ENCODE measurements at places on chromosomes 16 and 17.

DNA sequence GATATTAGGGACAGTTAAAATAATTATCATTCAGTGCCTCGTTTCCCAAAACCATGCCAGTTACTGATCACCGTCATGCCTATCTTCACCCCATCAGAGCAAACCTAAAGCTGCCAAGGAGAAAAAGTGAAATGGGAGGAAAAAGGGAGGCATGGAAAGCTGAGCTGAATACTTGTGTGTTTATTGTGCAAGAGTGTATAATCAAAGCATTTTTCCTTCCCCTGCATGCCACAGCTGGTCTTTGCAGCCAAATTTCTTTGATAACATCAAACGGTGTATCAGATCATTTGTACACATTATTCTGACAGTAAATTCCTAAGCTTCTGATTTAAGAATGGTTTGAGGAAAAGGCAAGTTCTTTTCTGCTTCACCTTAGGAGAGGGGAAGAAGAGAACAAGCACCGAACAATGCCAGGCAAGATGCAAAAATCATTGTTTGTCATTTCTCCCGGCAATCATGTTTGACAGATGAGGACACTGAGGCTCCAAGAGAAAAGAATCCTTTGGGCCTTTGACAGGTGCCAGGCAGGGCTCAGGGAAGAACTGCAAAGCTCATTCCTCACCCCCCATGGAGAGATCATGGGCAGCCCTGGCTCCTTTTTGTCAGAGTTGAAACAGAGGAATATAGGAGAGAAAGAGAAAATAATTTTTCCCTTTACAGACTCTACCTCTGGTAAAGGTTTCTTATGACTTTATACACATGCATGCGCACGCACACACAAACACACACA lies 51.4 kb upstream of the ARHGAP44 start:
- DNase-seq: no peak

DNA sequence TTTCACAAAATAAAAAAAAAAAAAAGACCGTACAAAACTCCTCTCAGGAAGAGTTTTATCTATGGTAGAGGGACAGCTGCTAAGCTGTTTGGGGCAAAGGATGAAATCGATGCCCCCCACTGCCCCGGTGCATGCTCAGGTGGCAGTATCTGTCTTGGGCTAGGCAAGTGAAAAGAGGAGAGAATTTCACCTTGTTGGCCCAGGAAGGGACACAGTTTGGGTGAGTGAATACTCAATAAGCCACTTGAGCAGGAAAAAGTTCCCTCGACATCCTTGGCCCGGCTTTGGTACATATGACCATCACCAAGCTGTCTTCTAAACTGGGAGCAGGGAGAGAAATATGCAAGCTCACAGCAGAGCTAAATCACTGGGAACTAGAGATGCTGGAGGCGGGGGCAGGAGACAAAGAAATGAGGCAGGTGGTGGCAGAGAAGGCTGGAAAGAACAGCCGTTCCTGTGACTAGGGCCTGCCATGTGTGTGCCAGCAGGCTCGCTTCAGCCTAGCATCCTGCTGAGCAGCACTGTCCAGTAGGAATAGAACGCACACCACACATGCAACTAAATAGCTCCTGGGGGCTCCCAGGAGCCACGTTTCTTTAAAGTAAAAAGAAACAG lies 8.2 kb upstream of the EIF1 start:
- no peak for DNase-seq

DNA sequence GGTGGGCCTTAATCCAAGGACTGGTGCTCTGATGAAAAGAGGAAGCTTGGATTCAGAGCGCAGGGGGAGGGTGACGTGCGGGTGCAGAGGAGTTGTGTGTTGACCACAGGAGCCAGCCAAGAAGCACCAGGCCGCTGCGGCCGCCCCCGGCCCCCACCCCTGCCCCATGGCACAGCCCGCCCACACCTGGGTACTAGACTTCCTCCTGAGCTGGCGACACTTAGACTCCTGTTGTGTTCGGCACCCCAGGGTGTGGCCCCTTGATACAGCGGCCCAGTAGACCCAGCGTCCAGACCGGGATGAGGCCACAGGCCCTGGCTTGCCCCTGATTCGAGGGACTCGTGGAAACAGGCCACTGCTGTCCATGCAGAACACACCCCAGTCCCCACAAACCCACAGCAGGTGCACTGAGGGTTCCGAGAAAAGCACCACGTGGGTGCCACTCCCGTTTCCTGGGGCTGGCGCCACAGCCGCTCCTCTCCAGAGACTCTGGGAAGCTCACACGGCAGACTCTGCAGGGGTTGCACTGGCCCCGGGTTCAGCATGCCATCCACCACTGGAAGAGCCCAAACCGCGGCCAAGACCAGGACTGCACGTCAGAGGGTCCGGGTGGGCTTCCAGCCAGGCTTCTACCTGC lies 5.7 kb upstream of the SNAI3 start:
- DNase-seq: no peak

- DNase-seq: no peak
Observed at GRCh38 chr17:36535669-36536081, 888 bp downstream of the PIGW start.

DNA sequence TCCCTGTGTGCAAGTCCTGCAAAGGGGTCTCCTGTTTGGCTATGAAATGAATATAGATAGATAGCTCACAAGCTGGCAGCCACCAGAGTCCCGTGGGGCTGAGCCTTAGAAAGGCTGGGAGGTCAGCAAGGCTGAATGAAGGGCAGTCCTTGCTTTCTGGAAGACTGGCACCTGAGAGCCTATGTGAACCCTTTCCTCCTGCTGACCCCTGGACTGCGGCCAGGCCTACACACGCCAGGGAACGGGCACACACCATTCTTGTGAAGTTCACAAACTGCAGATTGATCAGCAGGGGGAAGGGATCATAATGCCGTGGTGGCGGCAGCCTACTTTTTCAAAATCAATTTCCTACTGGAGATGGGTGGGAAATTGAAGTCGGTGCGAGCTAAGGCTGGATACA lies 985 bp upstream of the C17orf107 start:
- no peak for DNase-seq

- DNase-seq: no peak
Observed at GRCh38 chr17:34382621-34383124, 19.6 kb upstream of the CCL1 start.

DNA sequence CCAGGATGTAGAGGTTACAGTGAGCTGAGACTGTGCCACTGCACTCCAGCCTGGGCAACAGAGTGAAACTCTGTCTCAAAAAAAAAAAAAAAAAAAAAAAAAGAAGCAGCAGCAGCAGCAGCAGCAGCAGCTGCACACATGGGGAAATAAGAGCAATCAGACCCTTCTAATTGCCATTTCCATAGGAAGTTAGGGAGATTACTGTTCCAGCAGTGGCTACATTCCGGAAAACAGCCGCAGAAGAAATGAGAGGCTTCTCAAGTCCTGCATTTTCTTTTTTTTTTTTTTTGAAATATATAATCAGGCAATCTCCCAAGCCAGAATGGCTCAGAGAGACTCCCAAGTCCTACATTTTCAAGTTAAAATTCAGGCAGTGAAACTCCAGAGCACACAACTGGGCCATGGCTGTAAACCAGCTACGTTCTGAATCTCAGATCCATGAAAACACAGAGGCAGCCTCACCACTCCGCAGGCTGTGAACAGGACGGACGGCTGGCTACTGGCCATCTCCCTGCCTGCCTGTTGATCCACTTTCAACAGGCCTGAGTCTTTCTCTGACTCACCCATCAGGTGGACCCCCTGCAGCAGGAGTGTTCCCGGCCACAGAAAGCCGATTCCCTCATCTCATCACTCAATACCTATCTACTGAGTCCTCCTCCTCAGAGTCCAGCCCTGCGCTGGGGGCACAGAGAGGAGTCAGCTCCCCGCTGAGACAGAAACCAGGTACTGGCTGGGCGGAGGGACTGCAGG lies 15.0 kb downstream of the TRPV1 start:
- DNase-seq: no peak

- no peak for DNase-seq
Observed at GRCh38 chr17:78223765-78224164, 7.7 kb upstream of the TMEM235 start.

- DNase-seq: no peak
Observed at GRCh38 chr17:60665602-60666001, 12.0 kb upstream of the BCAS3 start.

Data from HFFc6 (cell line).